ENCODE measurements at places on chromosomes 11 and 22. TPM values are rescaled to one million over a fixed set of nuclear protein-coding genes. Genes with fewer than 3 reads are reported as not detected.

OR10A2 gene
- 0.06 TPM for total RNA-seq

CD3G gene
- 4.2 TPM for total RNA-seq

NLRP6 gene
- total RNA-seq, result 2.6 TPM

BTG4 gene
- total RNA-seq, result not detected

OR56B1 gene
- not detected for total RNA-seq

NAALAD2 gene
- 1.2 TPM for total RNA-seq

OR5P2 gene
- not detected for total RNA-seq

LRRC4C gene
- 4.1 TPM for total RNA-seq

FDXACB1 gene
- total RNA-seq, result 1.7 TPM

ARFGAP3 gene
- total RNA-seq, result 34.3 TPM

OVOL1 gene
- 16.5 TPM for total RNA-seq

MUC6 gene
- total RNA-seq, result not detected

PGA4 gene
- not detected for total RNA-seq

FREY1 gene
- total RNA-seq, result 0.81 TPM

TTLL8 gene
- total RNA-seq, result not detected

Measured in mucosa of descending colon (tissue), 3 donors.